Fibroblast of lung (primary cell): ENCODE measurements at places on chromosomes 4 and X. TPM values are rescaled to one million over a fixed set of nuclear protein-coding genes. Genes with fewer than 3 reads are reported as not detected.

QRFPR gene
- total RNA-seq, result not detected in 2 replicates

GNRHR gene
- not detected in 2 replicates for total RNA-seq

ZNF157 gene
- 0.17 and 0.26 TPM in 2 replicates for total RNA-seq

AMMECR1 gene
- total RNA-seq, result 7.6 and 8.5 TPM in 2 replicates

ANXA10 gene
- 0.17 and 0.26 TPM in 2 replicates for total RNA-seq

CT45A8 gene
- total RNA-seq, result not detected in 2 replicates

MAGEB2 gene
- total RNA-seq, result not detected in 2 replicates

ABLIM2 gene
- total RNA-seq, result 0.26 and 0.66 TPM in 2 replicates
